Lung microvascular endothelial cell (primary cell): ENCODE measurements at places on chromosomes 5 and 9. TPM values are rescaled to one million over a fixed set of nuclear protein-coding genes. Genes with fewer than 3 reads are reported as not detected.

DNA sequence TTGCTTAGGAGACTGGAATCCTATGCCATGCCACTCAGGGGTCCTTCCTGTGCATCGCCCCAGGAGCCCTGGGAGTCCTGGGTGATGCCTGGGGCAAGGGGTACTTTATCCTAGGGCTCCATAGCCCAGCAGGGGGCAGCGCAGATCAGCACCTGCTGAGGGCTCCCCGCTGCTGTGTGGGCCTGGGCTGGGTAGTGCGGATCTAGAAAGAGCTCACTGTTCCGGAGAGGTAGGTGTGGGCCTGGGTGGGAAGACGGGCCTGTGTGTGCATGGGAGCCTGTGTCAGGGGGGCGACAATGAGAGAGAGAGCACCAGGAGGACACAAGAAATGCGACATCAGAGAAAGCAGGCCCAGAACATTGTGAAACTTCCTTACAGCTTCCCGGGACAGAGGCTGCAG, 11.4 kb upstream of the DAB2IP start:
- DNase-seq = peak; percentile 76

- DNase-seq = no peak
Observed at GRCh38 chr5:1745123-1745795, 54.4 kb downstream of the MRPL36 start.

GRCh38 chr5:113000466-113000865, 23.9 kb downstream of the DCP2 start:
- DNase-seq = no peak

The FCN2 gene
- not detected in 2 replicates for total RNA-seq

The TRPM3 gene
- total RNA-seq = 0.40 and 1.1 TPM in 2 replicates
